LoVo (cell line): ENCODE measurements at places on chromosomes 16 and 17.

- no peak for DNase-seq
These were observed 218.0 kb downstream of the C16orf95 start for GRCh38 chr16:87098976-87099720.

DNA sequence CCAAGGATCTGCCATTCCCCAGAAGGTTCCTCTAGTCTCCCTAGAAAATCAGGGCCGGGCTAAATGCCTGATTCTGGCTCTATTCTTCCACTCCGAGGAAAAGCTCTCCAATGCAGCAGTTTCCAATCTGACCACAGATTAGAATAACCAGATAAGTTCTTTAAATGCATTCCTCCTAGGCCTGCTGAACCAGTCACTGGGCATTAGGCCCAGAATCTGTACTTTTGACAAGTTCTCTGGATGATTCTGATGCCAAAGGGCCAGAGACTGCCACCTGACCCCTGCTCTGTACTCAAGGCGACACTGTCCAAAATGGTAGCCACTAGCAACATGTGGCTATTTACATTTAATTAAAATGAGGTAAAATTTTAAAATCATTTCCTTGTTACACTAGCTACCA is 22.3 kb downstream of the MAP3K14 start:
- no peak for DNase-seq

- no peak for DNase-seq
These were observed 318.9 kb downstream of the MAP2K6 start for GRCh38 chr17:69733171-69734012.

DNA sequence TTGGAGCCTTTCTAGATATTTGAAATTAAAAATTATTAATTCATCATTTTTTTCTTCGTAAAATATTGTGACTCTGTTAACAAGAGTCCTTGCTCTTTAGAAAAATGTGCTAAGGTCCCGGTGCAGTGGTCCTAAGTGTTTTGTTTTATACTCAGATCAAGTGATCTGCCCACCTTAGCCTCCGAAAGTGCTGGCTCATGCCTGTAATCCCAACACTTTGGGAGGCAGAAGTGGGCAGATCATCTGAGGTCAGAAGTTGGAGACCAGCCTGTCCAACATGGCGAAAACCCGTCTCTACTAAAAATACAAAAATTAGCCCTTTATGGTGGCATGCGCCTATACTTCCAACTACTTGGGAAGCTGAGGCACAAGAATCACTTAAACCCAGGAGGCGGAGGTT is 82.6 kb upstream of the LGALS9 start:
- no peak for DNase-seq

DNA sequence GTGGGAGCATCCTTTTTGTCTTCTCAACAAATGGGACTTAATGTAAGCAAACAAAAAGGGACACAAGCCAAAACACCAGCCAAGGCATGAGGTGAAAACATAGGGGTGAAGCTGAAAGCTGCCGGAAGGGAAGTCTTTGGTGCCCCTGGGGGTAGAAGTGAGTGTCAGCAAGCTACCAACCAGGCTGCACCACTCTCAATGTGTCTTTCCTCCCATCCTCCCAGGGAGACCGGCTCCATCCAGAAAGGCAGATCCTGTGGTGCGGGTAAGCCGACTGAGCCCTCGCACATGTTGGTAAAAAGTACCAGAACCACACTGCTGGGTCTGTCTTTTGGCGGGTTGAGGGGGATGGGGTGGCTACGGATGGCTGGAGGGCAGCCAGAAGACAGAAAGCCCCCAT is 52.0 kb upstream of the SREBF1 start:
- DNase-seq, result no peak

GRCh38 chr16:16016388-16016964 is 67.1 kb downstream of the ABCC1 start:
- DNase-seq, result no peak

GRCh38 chr16:19389246-19389645 is 28.4 kb upstream of the TMC5 start:
- DNase-seq, result peak; percentile 70

DNA sequence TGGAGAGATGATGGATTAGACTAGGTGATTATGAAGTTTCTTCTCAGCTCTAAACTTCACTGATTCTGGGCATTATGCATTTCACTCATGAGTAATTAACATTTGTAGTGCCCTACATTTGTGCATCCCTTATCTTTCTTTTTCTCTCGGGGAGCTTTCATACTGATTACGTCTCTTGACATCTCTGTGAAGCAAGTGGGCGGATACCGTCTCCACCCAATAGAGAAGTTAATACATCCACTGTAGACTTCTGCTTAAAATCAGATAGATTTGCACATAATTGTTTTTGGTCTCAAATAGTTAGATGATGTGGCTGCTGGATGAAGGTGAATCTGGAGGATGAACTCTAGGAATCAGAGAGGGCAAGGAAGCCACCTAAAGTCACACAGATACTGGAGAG is 653.6 kb upstream of the EEF2KMT start:
- DNase-seq, result no peak

GRCh38 chr16:56672761-56673536 is 3.3 kb downstream of the MT1H start:
- no peak for DNase-seq

DNA sequence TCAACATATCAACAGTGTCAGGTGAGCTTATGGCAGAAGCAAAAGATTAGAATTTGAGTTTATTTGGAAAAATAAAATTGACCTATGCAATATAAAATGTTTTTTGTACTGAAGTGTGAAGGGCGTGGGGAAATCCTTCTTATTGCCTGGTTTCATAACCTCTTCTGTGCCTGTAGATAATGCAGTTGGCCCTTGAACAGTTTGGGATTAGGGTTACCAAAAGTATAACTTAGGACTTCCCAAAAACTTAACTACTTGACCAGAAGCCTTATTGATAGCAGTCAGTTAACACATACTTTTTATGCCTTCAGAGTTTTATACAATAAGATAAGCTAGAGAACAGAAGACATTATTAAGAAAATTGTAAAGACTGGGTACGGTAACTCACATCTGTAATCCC is 66.0 kb downstream of the TMC6 start:
- no peak for DNase-seq

- peak; percentile 46 for DNase-seq
These were observed 1.5 kb upstream of the BAIAP3 start for GRCh38 chr16:1331712-1332617.

DNA sequence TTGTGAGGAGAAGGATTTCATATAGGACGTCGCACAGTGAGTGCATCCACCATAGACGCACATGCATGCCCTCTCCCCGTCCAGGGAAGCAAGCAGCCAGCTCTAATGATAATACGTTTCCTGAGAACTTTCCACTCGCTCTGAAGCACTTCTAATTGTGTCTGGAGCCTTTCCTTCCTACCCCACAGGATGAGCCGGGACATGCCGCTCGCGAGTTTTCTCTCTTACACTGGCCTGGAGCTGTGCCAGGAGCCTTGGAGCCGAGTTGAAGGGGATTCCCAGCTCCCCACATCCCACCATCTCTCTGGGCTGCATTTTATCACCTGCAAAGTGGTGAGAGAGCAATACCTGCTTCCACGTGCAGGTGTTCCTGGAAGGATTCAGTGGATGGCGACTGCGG is 368.1 kb downstream of the C16orf95 start:
- DNase-seq, result no peak

- DNase-seq, result no peak
These were observed 7.9 kb downstream of the QPRT start for GRCh38 chr16:29686740-29687332.

GRCh38 chr17:185445-186138 is 4.1 kb upstream of the DOC2B start:
- DNase-seq, result no peak

DNA sequence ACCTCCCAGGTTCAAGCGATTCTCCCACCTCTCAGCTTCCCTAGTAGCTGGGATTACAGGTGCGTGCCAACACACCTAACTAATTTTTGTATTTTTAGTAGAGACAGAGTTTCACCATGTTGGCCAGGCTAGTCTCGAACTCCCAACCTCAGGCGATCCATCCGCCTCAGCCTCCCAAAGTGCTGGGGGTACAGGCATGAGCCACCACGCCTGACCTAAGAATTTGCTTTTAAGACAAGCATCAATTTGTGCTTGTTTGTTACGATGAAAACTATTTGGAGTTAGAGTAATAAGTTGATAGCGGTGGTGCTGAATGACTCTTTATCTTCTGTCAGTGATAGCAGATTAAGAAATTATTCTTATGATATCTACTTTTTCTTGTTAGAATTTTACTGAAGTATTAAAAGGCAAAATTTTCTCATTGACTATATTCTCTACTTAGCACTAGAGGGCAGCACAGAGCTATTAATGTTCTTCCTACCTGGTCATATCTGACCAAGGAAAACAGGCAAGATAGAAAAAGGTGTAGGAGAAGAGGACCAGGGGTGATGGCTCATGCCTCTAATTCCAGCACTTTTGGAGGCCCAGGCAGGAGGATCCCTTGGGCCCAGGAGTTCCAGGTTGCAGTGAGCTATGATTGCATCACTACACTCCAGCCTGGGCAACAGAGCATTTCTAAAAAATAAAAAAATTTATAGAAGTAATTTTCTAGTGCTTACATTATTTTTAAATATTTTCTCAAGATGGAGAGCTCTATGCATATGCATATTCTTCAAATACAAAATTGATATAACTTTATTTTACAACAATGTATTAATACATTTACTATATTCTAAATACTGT is 24.5 kb downstream of the STXBP4 start:
- peak; percentile 74 for DNase-seq

DNA sequence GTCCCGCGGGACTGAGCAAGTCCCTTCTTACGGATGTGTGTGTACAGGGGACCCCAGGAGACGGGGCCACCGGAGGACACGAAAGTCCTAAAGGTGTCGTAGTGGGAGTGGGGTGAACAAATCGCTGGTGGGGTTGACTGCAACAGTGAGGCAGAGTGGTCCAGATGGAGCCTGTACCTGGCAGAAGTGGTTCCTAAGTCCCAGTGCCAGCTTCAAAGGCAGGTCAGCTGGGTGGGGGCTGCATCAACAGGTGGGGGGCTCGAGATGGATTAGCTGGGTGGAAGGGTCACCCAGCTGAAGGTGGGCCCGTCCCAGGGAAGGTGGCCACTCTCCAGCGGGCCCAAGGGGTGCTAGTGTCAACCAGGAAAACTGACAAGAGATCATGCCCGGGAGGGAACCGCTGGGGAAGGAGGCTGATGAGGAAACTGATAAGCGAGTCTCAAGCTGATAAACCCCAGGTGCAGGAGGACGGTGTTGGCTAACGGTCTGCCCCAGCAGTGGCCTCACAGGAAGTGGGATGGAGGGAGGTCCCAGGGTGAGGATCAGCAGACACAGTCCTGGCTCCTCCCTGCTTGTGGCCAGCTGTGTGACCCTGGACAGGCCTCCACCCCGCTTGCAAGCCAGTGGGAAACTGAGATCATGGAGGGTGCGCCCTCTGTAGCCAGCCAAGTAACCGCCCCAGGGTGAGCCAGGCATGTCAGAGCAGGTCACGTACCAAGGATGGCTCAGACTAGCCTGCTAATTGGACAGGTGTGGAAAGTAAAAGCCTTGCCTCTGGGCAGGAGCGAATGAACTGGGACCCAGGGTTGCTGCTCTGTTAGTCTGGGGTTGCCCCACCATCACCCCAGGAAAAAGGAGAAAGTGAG is 1.0 kb downstream of the ORAI3 start:
- DNase-seq, result peak; percentile 79

- no peak for DNase-seq
These were observed 20.8 kb downstream of the IFT140 start for GRCh38 chr16:1590930-1591705.

- peak; percentile 86 for DNase-seq
These were observed 1.4 kb upstream of the CEMP1 start for GRCh38 chr16:2532494-2533141.

DNA sequence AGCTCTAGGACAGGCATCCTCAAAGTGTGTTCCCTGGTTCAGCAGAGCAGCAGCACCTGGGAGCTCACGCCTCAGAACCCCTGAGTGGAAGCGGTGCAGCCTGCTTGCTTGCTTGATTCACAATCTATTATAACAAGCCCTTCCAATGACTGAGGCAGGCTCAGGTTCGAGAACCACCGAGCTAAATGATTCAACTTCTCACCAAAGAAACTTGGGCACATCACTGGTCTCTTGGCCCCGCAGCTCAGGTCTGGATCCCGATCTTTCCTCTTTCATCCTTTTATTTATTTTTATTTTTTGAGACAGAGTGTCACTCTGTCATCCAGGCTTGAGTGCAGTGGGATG is 24.5 kb downstream of the CLUH start:
- no peak for DNase-seq
